Stimulated activated CD8-positive, alpha-beta memory T cell treated with anti-CD3 and anti-CD28 coated beads, Interleukin-15, amount 100 ng/mL, for 24 hours (primary cell): ENCODE measurements at places on chromosomes 2 and 18.

GRCh38 chr2:27390822-27391679, 10.5 kb upstream of the ZNF513 start:
- DNase-seq, result no peak

- no peak for DNase-seq
Observed at GRCh38 chr2:239960929-239961661, 64.0 kb downstream of the NDUFA10 start.

DNA sequence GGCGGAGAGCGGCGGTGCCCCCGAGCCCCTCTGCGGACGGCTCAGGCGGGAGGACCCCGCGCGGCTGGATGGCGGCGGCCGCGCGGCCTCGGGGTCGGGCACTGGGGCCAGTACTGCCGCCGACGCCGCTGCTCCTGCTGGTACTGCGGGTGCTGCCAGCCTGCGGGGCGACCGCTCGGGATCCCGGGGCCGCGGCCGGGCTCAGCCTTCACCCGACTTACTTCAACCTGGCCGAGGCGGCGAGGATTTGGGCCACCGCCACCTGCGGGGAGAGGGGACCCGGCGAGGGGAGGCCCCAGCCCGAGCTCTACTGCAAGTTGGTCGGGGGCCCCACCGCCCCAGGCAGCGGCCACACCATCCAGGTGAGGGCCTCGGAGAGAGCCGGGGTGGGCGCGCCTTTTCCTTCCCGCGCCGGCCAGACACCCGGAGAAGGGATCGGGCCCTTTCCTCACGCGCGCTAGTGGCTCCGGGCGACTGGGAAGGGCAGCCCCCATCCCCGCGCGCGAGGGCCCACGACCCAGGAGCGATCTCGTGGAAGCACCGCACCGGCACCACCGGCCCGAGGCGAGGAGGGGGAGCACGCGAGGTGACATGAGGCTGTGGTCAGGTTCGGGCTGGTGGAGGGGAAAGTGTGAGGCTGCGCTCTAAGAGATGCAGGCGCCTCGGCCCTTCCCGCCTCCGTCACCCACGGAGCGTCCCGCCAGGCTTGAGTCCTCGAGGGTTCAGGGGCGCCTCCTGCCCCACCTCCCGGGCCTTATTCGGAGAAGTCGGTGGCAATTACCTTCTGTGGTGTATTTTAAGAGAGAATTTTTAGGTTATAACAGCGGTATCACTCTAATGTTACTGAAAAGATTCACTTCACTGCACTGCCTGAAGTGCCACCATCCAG, 607 bp downstream of the LAMA3 start:
- DNase-seq, result no peak

DNA sequence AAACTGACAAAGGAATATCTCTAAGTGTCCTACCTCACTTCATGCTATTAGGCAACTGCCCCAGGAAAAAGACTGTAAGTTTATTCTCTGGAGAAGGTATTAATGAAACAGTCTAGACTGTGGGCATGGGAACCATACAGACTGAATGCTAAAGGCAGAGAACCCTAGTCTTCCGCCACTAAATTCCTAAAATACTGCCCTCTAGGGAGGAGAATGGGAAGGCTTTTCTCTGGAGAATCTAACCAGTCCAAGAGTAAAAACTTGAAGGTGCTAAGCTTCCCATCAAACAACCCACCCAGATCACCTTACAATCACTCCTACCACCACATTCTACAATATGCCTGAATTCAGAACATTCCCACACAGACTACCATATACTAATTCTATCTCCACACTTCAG, 3.4 kb downstream of the SRBD1 start:
- DNase-seq, result no peak

- no peak for DNase-seq
Observed at GRCh38 chr2:159612255-159612901, 4.0 kb downstream of the BAZ2B start.

GRCh38 chr2:62369541-62370202, 136.3 kb downstream of the TMEM17 start:
- DNase-seq, result no peak

DNA sequence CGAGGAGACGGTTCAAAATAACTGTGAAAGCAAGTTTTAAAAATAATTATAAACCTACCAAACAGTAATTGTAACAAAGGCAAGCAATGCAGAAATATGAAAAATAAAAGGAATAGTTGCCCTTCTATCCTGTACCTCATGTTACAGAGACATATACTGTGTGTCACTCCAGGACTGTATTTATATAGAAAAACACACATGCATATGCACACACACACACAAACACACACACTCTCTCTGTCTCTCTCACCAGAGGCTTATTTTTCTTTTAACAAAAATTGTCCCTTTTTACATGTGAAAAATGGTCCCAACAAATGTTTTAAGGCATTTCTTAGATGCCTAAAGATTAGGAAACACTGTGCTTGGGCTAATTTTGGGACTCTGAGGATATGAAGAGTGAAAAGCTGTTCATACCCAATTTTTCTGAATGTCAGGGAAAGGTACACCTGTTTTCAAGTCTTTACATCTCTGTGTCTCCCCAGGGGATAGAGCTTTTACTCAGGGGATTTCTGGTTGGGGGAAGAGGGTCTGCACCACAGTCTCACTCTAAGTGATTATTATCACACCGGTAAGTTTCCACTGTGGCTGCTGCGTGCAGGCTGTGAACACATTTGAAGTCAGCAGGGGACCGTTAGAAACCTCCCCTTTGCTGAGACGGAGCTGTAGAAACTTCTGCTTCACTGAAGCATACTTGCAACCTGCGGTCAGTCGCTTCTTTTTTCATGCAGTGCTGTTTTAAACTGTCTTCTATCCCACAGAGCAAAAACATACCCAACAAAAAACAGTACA, 51.4 kb upstream of the SPAG16 start:
- no peak for DNase-seq

DNA sequence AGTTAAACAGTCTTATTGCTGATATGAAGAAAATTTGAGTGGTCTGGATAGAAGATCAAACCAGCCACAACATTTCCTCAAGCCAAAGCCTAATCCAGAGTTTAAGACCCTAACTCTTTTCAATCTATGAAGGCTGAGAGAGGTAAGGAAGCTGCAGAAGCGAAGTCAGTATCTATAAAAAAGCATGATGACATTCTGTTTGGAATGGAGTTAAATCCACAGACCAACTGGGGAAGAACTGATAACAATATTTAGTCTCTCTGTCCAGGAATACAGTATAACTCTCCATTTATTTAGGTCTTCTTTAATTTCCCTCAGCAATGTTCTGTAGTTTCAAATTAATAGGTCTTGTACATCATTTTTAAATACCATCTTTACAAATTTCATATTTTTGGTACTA, 16.0 kb downstream of the PIGN start:
- DNase-seq, result no peak

- DNase-seq, result no peak
Observed at GRCh38 chr2:202101026-202101579, 28.0 kb downstream of the KIAA2012 start.

DNA sequence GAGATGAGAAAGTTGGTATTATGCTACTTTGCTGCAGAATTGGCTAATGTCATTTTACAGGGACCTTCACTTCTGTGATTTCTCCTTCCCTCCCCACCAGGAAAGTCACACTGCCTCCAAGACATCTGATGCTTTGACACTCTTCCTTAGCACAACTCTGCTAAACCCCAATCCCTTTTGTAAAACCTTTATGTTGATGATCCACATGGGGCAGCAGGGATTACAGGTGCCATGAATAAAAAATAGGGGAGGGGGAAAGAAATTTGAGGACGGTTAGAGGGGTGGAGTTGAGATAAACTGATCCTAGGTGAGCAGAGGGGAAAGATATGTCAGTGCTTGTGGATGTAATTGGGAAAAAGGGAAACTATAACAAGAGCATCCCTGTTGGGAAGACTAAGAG, 26.4 kb downstream of the CCNT2 start:
- no peak for DNase-seq

DNA sequence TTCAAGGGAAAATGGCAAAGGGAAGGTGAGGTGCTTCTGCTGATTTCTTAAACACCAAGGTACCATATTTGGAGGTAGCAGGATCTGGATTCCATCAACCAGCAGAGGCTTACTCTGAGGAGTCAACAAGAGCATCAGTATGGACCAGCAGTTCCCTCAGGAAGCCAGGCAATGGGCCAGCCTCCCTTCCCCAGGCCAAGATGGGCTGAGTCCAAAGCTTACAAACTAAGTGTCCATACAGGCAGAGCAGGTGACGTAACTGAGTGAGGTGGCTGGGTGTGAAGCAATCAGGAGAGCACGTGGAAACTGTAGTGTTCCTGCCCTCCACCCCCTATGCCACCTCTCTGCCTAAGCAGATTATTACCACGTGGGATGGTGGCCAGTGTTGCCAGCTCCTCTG, 134.2 kb upstream of the HNRNPA3 start:
- DNase-seq, result no peak

GRCh38 chr2:160301420-160301819, 101.3 kb upstream of the ITGB6 start:
- no peak for DNase-seq

GRCh38 chr2:13686262-13686661, 946.3 kb upstream of the LRATD1 start:
- DNase-seq, result no peak

DNA sequence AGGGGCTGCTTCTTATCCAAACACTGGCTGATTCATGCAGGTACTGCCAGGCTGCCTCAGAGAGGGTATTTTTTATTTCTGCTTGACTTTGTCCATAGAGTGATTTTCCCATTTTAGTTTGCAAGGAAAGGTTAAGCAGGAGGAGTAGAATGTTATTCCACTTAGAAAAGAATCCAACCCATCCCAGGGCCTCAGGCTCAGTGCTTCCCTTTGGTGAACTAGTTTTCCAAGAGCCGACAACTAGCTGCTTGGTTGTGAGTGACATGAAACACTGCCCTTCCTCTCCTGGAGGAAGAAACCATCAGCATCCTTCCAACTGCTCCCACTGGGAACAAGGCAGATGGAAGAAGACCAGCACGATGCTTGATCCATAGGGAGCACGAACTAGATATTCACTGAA, 58.5 kb downstream of the BCL2 start:
- no peak for DNase-seq

- no peak for DNase-seq
Observed at GRCh38 chr2:84169871-84170270, 289.2 kb downstream of the SUCLG1 start.

DNA sequence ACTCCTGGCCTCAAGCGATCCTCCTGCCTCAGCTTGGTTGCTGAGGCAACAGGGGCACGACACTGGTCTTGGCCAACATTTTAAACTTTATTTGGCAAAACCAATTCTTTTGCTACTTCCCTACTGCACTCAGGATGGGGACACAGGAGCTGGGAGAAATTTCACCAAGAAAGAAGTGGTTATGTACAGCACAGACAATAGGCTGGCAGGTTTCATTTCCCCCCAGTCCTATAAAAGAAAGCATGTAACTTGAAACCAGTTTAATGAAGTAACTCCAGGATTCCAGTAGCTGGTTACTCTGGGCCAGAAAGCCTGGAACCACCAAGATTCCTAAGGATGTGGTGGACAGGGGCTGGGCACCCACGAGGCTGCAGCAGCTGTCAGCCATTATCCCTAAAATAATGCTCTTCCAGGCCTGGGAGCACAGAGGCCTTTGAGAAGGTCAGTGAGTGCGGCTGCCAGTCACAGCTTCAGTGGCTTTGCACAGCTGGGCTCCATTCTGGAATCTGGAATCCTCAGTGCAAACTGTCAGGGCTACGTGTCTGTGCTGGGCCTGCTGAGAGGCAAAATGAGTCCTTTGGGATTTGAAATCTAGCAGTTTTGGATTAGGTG, 142.3 kb upstream of the ITGA6 start:
- DNase-seq, result no peak

DNA sequence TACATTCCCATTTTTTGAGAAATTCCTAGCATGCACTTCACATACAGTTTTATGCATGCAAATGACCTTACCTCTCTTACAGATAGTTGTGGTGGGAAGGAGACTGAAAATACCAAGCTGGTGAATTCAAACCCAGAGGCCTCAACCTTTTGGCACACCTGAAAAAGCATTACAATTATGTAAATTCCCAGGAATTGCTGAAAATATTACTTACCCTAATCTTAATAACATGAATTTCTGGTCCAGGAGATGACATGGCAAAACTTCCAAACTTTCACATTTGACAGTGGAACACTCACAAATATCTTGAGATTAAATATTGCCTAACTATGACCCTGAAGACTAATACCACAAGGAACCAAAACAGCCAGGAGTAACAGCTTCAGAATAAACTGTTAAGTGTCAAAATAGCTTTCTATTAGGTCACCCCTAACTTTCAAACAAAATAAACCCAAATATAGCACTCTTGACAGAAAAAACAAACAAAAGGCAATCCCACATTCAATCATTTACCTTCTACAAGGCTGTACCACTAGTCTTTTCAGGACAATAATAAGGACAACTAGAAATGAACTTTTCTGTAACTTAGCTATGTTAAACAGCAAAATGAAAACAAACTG, 10.9 kb upstream of the PEX13 start:
- no peak for DNase-seq

DNA sequence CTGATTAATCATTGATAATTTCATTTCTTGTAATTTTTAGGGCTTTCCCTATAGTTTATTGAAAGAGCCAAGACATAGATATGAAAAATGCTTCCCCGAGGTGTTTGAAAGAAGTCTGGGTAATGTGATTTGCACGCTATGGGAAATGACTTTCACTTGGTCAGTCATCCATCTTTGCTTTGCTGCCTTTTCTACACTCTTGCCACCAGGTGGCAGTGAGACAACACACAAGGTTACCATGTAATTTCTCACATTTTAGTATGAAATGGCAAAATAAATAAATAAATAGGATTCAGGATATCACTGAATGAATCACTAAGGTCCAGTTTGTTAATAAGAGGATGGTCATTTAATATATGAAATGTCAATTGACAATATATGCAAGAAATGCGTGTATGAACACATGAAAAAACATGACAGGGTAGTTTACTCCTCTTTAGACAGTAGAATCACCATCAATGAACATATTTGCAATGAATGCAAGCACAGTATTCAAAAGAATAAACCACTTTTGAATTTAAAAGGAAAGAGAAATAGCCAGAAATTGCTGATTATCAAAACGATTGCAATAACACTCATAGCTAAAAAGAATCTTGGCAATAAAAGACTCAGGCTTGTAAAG, 52.2 kb upstream of the KCNH7 start:
- DNase-seq, result no peak
